ENCODE measurements at places on chromosomes 11 and 22.

GRCh38 chr11:126380909-126381308 lies 25.4 kb downstream of the ST3GAL4 start:
- DNase-seq: no peak

DNA sequence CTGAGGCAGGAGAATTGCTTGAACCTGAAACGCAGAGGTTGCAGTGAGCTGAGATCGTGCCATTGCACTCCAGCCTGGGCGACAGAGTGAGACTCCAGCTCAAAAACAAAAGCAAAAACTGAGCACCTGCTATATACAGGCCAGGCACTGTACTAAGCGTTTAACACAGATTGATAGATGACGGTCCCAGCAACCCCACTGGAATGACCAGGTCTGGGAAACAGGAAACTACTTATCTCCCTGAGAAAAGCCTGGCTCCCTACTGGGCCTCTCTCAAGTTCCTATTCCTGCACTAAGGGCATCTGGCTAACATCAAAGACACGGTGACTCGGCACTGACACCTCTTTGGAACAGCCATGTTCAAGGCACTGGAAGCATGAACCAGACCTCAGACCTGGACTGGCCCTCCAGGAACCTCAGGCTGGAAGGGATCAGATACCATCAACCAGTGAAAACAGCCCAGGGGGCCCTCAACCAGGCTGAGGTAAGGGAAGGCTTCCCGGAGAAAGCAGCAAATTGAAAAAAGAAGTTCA lies 16.6 kb downstream of the ARAP1 start:
- DNase-seq: no peak

- DNase-seq: no peak
Measured at GRCh38 chr11:100719362-100719761, 32.3 kb downstream of the ARHGAP42 start.

DNA sequence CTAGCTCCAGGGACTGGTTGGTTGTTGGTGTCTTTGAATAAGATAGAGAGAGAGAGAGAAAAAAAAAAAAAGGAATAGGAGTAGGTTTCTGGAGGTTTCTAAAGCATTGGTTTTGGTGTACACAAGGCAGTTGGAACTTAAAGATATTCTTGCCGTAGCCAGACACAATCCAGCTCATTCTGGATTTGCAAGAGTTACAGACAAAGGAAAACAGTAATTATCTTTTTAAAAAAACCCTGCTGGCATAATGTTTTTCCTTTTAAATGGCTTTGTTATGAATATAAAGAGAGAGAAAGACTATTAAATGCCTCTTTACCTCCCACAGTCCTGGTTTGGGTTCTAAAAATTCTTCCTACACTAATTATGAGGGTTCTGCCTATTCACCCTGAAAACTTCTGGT lies 120.4 kb upstream of the RAG2 start:
- DNase-seq: no peak

DNA sequence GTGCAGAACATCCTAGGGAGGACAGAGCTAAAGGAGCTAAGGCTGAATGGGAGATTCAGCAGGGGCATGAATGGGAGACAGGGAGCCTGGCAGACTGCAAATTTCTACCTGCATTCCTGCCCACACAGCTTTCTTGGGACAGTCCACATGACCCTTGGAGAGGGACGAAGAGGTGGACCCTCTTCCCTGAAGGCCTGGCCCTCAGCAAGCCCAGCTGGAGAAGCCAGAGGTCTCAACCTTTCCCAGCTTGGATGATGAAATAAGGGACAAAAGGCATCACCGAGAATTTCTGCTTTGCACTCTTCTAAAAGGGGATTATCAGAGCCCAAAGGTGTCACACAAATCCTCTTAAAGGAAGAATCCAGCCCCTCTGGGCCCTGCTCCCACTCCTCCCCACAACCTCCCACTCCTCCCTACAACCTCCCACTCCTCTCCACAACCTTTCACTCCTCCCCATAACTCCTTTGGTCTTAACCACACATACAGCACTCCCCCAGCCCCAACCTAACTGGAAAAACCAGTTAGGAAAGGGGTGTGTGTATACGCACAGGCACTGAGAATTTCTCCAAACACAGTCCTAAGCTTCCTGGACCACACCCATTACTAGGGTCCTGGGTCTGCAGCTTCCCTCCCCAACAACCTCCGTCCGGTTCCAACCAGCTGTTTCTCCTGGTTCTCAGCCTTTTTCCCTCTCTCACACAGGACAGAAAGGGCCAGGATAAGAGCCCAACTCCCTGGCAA lies 38.4 kb downstream of the RPL27A start:
- DNase-seq: peak; percentile 87

GRCh38 chr22:18035751-18036150 lies 11.4 kb upstream of the MICAL3 start:
- DNase-seq: no peak

GRCh38 chr11:74844072-74844471 lies 95.4 kb downstream of the RNF169 start:
- no peak for DNase-seq

DNA sequence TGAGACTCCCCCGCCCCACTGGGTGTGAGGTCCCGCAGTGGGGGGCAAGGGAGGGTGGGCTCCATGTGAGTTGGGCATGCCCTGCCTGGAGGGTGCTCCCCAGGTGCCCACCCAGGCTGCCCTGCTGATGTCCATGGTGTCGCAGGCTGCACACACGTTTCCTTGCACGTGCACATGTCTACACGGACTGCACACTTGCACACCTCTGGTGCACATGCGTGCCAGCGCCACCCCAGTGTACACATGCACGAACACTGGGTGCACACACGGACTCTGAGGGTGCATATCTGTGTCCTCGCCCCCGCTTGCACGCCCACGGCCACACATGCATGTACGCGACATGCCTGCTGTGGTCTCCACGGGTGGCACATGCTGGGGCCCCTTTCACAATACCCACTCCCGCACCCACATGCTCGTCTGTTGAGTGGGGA lies 35.2 kb upstream of the PRODH start:
- DNase-seq: no peak
